ENCODE measurements at places on chromosomes 6 and 20. TPM values are rescaled to one million over a fixed set of nuclear protein-coding genes. Genes with fewer than 3 reads are reported as not detected.

- H3K4me1 ChIP-seq = no peaks in the 10 kb centered on the region
- H3K27me3 ChIP-seq = no peaks in the 10 kb centered on the region
- no peaks in the 10 kb centered on the region for H3K36me3 ChIP-seq
- no peak overlapping the region for H3K27ac ChIP-seq
- H3K4me3 ChIP-seq = no peak overlapping the region
Observed at GRCh38 chr6:118889163-118889562, 4.8 kb upstream of the ASF1A start.

GRCh38 chr20:48832405-48832730 is 4.6 kb upstream of the PREX1 start:
- no peak for DNase-seq
- H3K27me3 ChIP-seq = no peaks in the 10 kb centered on the region
- H3K4me1 ChIP-seq = no peaks in the 10 kb centered on the region
- H3K4me3 ChIP-seq = no peak overlapping the region

DNA sequence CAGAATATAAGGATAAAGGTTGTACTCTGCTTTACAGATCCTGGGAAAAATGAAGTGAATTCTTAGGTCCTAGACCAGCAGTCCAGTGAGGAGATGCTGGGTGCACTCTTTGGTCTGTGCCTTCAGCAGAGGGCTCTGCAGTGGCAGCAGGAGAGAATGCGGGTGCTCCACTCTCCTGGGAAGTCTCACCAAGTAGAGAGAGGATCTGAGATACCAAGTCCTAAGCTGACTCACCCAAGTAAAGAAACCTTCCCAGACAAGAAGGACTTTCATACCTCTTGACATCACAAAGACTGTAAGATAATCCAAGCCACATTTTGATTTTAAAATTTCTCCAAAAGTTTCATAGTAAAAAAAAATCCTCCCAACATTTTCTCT is 116.9 kb upstream of the EMILIN3 start:
- H3K27me3 ChIP-seq = no peaks in the 10 kb centered on the region
- H3K4me1 ChIP-seq = no peaks in the 10 kb centered on the region
- H3K36me3 ChIP-seq = peaks cover 22% of the 10 kb centered on the region
- no peak for DNase-seq
- H3K27ac ChIP-seq = no peak overlapping the region
- no peak overlapping the region for H3K4me3 ChIP-seq

Gene RAE1
- total RNA-seq = 31.0 TPM

GRCh38 chr20:50563133-50563944 is 53.2 kb downstream of the PTPN1 start:
- no peak for DNase-seq
- peaks cover 32% of the 10 kb centered on the region for H3K36me3 ChIP-seq
- no peak overlapping the region for H3K4me3 ChIP-seq
- H3K27me3 ChIP-seq = no peaks in the 10 kb centered on the region
- H3K4me1 ChIP-seq = peaks cover 26% of the 10 kb centered on the region

- H3K36me3 ChIP-seq = peaks cover 11% of the 10 kb centered on the region
- no peak overlapping the region for H3K4me3 ChIP-seq
- no peaks in the 10 kb centered on the region for H3K4me1 ChIP-seq
Observed at GRCh38 chr6:136873748-136874147, 48.4 kb upstream of the SLC35D3 start.

- no peak overlapping the region for H3K27ac ChIP-seq
- H3K36me3 ChIP-seq = no peaks in the 10 kb centered on the region
- no peaks in the 10 kb centered on the region for H3K27me3 ChIP-seq
- no peak overlapping the region for H3K4me3 ChIP-seq
- DNase-seq = no peak
- no peaks in the 10 kb centered on the region for H3K4me1 ChIP-seq
Observed at GRCh38 chr6:54990001-54990400, 143.4 kb downstream of the FAM83B start.

DNA sequence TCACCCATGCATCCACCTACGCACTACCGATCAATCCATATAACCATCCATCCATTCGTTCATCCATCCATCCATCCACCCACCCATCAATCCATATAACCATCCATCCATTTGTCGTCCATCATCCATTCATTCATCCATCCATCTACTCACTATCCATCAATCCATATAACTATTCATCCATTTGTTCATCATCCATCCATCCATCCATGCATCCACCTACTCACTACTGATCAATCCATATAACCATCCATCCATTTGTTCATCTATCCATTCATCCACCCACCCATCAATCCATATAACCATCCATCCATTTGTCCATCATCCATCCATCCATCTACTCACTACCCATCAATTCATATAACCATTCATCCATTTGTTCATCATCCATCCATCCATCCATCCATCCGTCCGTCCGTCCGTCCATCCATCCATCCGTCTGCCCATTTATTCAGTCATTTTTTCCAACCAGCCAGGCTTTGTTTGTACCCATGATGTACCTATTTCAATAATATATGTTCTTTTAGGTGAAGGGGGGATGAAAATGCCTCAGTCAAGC is 6.1 kb upstream of the BPIFB6 start:
- H3K4me3 ChIP-seq = no peak overlapping the region
- H3K36me3 ChIP-seq = no peaks in the 10 kb centered on the region
- no peaks in the 10 kb centered on the region for H3K4me1 ChIP-seq
- peaks cover 3% of the 10 kb centered on the region for H3K27me3 ChIP-seq
- no peak overlapping the region for H3K27ac ChIP-seq
- DNase-seq = no peak

Gene EIF6
- total RNA-seq = 119 TPM

Gene BANF2
- total RNA-seq = not detected

GRCh38 chr6:98924647-98925046 is 23.1 kb downstream of the FBXL4 start:
- no peak for DNase-seq
- no peaks in the 10 kb centered on the region for H3K27me3 ChIP-seq
- peaks cover 3% of the 10 kb centered on the region for H3K36me3 ChIP-seq

- no peak overlapping the region for H3K27ac ChIP-seq
- H3K36me3 ChIP-seq = no peaks in the 10 kb centered on the region
- H3K27me3 ChIP-seq = no peaks in the 10 kb centered on the region
- H3K4me3 ChIP-seq = no peak overlapping the region
- H3K4me1 ChIP-seq = peaks cover 3% of the 10 kb centered on the region
Observed at GRCh38 chr20:54305421-54305820, 97.5 kb downstream of the PFDN4 start.

DNA sequence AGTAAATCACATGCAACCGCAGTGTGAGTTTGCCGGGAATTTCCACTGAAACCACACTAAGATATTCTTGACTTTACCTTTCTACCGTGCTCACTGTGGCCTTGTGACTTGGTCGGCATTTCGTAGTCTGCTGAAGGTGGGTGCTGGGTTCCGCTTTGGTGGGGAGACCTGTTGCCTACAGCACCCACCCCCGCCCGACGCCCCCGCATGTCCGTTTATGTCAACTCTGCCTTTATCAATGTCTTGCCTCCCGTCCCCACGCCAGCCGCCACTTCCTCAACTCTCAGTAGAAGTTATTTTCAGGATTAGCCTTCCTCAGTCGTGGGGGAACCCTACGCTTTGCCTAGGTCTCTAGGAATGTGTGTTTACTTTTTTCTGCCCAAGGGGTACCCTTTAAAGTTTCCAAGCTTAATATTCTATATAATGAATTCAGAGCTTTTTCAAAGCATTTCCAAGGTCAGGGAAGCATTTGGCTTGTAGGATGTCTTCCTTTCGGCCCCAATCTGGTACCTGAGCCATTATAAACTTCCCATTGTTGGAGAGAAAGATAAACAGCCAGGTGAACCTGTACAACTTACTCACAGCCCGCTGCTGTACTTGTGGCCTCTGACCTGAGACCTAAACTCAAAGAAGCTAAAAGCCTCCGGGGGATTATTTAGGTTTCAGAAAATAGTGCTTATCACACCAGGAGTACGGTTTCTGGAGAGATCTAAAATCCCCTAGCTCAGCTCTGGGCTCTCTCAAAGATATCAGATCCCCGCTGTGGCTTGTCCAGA is 54.2 kb downstream of the TBC1D7 start:
- no peaks in the 10 kb centered on the region for H3K27me3 ChIP-seq
- no peak overlapping the region for H3K27ac ChIP-seq
- DNase-seq = no peak
- H3K36me3 ChIP-seq = no peaks in the 10 kb centered on the region
- no peaks in the 10 kb centered on the region for H3K4me1 ChIP-seq
- H3K4me3 ChIP-seq = peak overlapping the region; percentile 8

DNA sequence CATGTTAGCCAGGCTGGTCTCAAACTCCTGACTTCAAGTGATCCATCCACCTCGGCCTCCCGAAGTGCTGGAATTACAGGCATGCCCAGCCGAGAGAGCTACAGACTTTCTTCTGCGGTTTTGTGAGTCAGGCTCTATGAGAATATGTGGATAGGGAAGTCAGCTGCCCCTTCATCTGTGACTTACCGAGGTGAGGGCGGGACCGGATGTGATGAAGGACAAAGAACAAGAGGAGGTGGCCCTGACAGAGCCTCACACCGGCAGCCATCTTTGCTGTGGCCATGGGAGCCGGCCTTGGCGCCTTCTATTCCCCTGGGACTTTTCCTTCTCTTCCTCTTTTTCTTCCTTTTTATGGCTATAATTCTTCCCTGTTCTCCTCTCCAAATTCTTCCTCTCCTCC is 67.0 kb downstream of the IYD start:
- no peaks in the 10 kb centered on the region for H3K4me1 ChIP-seq
- H3K27me3 ChIP-seq = no peaks in the 10 kb centered on the region
- no peak for DNase-seq
- no peak overlapping the region for H3K4me3 ChIP-seq
- no peaks in the 10 kb centered on the region for H3K36me3 ChIP-seq
- no peak overlapping the region for H3K27ac ChIP-seq

Gene CST5
- total RNA-seq = 0.37 TPM

DNA sequence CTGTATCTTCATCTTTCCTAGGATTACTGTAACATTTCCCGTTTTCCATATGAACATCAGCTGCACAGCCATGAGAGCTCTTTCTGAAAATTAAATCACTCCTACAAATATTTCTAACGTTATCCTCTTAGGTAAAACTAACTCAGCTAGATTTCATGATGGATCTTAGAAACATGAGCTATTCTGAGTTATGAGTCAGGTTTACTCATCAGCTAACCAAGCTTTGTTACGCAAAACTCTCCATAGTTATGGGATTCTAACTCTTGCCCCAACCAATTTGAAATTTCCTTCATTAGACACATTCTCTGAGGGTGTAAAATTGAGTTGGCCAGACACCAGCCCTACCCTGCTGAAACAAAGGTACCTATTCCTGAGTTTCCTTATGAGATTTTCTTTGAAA is 14.0 kb downstream of the DEFB110 start:
- no peak overlapping the region for H3K4me3 ChIP-seq
- H3K4me1 ChIP-seq = no peaks in the 10 kb centered on the region
- no peaks in the 10 kb centered on the region for H3K36me3 ChIP-seq
- DNase-seq = no peak
- no peak overlapping the region for H3K27ac ChIP-seq
- no peaks in the 10 kb centered on the region for H3K27me3 ChIP-seq

DNA sequence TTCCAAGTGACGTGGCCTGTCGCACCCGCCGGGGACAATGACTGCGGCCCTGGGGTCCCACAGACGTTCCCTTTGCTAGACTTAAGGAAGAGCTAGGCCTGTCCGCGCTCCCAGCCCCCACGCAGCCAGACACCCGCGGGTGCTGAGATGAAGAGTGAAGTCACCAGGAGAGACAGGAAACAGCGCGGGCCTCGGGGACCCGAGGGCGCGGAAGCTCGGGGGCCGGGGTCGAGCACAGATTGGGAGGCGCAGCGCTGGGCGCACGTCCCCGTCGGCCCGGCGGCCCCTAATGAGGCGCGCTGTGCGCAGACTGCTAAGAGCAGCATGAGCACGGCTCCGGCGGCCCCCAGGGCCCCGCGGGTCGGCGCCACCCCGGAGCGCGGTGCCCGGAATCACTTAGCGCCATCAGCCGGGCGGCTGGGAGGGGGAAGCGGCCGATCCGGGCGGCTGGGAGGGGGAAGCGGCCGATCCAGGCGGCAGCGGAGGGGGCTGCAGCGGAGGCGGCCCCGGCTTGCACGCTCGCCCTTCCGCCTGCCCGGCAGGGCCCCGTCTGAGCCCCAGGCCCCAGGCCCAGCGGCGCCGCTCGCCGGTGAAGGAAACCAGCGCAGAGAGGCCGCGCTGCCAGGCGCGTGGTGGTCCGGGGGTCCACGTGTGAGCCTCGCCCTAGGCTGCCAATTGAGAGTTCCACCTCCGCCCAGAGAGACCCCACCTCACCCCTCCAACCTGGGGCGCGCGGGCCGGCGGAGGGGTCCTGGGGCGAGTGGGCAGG is 8.3 kb upstream of the AVP start:
- DNase-seq = peak; percentile 33
- no peak overlapping the region for H3K4me3 ChIP-seq
- peaks cover 3% of the 10 kb centered on the region for H3K4me1 ChIP-seq
- H3K27ac ChIP-seq = no peak overlapping the region

GRCh38 chr6:15444881-15445280 is 199.0 kb downstream of the JARID2 start:
- H3K27ac ChIP-seq = no peak overlapping the region
- H3K27me3 ChIP-seq = no peaks in the 10 kb centered on the region
- peak; percentile 55 for DNase-seq
- no peaks in the 10 kb centered on the region for H3K36me3 ChIP-seq
- no peak overlapping the region for H3K4me3 ChIP-seq

Gene MLN
- not detected for total RNA-seq

Gene WDR27
- total RNA-seq = 68.1 TPM

DNA sequence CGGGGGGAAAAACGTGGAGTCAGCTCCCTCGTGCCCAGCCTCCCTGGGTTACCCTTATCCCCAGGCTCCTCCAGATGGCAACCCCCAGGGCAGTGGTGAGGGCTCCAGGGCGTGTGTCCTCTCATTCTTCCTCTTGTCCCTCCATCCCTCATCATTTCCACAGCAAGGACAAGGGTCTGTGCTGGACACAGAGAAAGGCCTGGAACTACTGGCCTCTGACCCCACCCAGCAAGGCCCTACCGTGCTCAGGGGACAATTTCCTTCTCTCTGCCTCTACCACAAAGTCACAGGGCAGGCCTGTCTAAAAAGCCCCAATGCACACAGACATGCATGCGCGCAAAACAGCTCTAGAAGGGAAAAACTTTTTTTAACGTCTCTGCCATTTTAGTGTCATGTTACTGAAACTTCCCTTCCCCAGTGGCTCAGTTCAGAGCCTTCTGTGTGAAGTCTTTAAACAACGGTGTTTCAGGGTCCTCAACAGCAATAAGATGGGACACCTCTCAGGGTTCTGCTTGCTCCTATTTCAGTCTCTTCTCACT is 1.1 kb upstream of the SLC35B2 start:
- no peak for DNase-seq
- no peak overlapping the region for H3K4me3 ChIP-seq
- no peaks in the 10 kb centered on the region for H3K27me3 ChIP-seq

GRCh38 chr6:104324301-104324700 is 535.4 kb downstream of the HACE1 start:
- no peaks in the 10 kb centered on the region for H3K4me1 ChIP-seq
- no peaks in the 10 kb centered on the region for H3K36me3 ChIP-seq
- H3K4me3 ChIP-seq = no peak overlapping the region
- DNase-seq = no peak

Gene DLL1
- 16.2 TPM for total RNA-seq

All from lung (tissue), 17 donors.